ENCODE measurements at places on chromosomes 3 and 15.
A peak's percentile ranks its signal among the peaks of the same experiment; 100 is the strongest.

GRCh38 chr3:119403201-119403600 lies 60.2 kb downstream of the TMEM39A start:
- no peak for DNase-seq

- no peak for DNase-seq
These were observed 139.1 kb downstream of the GBE1 start for GRCh38 chr3:81622395-81622794.

GRCh38 chr3:122926322-122926721 lies 101.2 kb downstream of the SEMA5B start:
- no peak for DNase-seq

DNA sequence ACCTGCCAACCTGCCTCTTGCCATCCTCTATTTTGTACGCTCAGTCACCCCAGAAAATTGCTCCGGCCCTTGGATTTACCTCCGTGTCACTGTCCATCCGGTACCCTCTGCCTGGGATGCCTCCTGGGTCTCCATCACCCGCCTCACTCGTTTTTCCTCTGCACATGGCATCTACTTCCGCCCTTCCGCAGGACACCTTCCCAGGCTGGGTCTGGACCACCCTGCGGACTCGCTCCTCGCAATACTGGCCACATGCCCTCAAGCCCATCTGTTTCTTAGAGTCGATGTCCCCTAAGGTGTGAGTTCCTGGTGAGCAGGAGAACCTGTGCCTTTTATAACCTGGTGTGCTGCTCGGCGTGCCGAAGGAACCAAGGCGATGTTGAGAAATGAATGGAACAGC lies 58.5 kb downstream of the APBA2 start:
- no peak for DNase-seq

- peak; percentile 66 for DNase-seq
These were observed 8.2 kb downstream of the BNIP2 start for GRCh38 chr15:59680870-59681269.

DNA sequence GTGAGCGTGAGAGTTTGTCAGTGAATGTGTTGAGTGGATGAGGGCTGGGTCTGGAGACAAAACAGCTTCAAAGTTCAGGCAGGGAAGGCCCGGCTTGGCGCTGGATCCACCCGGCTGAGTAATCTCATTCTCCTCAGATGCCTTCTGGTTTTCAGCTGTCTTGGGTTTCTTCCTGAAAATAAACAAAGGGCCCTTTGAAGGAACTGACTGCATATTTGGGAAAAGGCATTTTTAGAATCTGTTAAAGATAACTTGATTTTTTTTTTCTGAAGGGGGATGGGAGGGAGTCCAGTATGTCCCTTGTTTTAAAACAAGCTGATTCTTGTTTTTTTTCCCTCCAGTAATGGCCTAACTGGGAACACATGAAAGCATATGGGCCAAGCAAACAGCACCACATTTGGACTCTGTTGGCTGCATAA lies 86.4 kb downstream of the TIGIT start:
- peak; percentile 97 for DNase-seq

Measured in SK-MEL-5 (cell line).